ENCODE measurements at places on chromosomes 11 and 22. TPM values are rescaled to one million over a fixed set of nuclear protein-coding genes. Genes with fewer than 3 reads are reported as not detected.

DNA sequence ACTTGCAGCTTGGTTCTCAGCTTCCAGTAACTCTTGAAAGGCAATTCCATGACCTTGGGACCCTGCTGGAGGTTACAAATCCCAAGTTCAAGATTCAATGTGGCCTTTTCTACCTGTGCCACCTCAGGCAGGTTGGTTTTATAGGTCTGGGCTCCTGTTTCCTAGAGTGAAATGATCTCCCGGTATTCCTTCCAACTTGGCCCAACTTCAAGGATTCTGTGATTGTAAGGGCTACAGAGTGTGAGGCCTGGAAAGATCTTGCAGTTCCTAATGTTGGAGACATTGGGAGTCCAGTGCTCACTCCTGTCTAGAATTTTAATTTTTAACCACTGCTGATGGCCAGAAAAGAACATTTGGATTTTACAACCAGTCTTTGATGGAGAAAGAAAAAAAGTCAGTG is 91.6 kb downstream of the LDLRAD3 start:
- no peak for DNase-seq

The GAS2 gene
- total RNA-seq, result 0.64 TPM

The GDPD4 gene
- total RNA-seq, result 0.64 TPM

- no peak for DNase-seq
Measured at GRCh38 chr11:15685306-15685705, 570.6 kb downstream of the INSC start.

GRCh38 chr11:26410706-26411366 is 78.9 kb downstream of the ANO3 start:
- no peak for DNase-seq

GRCh38 chr11:45234306-45235006 is 51.7 kb downstream of the SYT13 start:
- no peak for DNase-seq

The HPX gene
- total RNA-seq, result under 0.01 TPM

- peak; percentile 87 for DNase-seq
Measured at GRCh38 chr11:37988031-37988430, 1390.0 kb upstream of the RAG2 start.

- DNase-seq, result no peak
Measured at GRCh38 chr11:130146796-130147195, 12.8 kb upstream of the ST14 start.

DNA sequence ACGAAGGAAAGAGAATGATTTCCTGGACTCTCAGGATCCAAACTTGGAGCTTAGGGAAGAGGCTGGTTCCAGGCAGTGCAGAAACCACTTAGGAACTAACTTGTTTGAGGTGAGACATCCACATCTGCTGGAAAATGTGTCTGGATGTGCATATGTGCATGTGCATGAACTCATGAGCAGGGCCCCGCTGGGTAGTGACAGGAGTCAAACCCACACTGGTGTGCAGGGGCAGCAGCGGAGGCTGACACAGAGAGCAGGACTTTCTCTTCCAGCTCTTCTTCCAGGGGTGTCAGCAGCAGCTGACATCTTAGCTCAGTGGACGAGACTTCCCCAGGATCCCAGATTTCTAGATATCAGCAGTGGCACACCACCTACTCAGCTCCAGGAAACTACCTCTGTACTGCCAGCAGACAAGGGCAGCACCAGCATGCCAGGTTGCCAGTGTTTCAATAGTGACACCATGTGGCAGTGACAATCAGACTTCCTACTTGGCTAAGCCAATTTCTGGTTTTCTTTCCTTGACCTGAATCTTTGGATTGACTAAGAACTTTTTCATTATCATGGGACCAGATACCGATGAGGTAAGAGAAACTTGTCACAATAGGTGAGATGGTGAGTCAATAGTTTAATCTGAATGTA is 227.5 kb upstream of the ZC3H12C start:
- no peak for DNase-seq

- no peak for DNase-seq
Measured at GRCh38 chr22:44195189-44195871, 14.6 kb downstream of the PARVG start.

GRCh38 chr11:14969901-14970323 is 2.2 kb downstream of the CALCA start:
- DNase-seq, result peak; percentile 10

DNA sequence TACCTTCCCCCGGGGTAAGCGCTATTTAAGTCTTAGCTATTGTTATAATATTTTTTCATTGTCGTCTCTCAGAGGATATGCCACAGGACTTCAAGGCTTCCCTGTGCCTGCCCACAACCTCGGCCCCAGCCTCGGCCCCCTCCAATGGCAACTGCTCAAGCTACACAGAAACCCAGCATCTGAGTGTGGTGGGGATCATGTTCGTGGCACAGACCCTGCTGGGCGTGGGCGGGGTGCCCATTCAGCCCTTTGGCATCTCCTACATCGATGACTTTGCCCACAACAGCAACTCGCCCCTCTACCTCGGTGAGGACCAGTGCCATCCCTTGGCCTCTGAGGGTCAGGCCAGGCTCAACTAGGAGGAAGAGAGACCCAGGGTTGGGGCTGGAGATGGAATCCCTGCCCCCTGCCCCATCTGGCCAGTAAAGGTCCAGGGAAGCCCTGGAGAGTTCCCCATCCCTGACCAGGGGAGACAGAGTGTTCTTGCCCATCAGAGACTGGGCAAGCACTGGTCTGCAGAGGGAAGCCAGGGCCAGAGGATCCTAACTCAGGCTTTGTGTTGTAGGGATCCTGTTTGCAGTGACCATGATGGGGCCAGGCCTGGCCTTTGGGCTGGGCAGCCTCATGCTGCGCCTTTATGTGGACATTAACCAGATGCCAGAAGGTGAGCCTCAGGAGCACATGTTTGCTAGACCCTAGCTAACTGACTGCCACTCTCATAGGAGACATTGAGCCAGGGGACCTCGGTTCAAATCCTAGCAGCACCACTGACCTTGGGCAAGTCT is 18.4 kb downstream of the SLCO2B1 start:
- DNase-seq, result no peak

DNA sequence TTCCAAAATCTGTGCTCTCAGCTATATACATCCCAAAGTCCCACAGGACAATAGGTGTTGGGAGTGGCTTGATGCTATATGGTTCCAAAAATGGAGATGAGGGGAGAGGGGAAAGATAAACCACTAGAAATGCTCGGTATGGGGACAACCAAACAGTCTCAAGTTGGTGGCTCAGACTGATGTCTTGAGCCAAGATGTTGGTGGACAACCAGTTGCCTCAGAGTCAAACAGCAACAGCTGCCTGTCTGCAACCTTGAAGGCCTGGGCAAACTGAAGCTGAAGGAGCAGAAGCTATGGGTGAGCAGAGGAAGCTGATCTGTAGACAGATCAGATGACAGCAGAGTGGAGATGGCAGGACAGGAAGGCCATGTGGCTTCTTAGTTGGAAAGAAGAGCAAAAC is 4.0 kb downstream of the RRP8 start:
- DNase-seq, result no peak

- no peak for DNase-seq
Measured at GRCh38 chr11:57164317-57164716, 17.4 kb upstream of the LRRC55 start.

GRCh38 chr11:118042796-118043195 is 34.1 kb upstream of the TMPRSS4 start:
- DNase-seq, result no peak

DNA sequence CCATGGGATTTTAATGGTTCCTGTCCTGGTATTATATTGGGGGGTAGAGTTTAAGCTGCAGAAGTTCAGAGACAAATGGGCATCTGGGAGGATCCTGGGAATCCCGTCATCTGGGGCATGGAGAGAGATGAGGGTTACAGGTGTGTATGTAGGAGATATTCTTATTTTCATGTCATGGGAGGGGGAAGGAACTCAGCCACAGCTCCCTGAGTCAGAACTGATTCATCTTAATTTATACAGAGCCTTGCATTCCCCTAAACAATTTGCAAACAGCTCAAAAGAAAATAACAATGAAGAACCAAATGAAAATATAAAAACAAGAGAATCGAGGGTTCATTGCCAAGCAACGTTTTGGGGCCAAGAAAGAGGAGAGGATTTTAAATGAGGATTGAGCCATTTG is 155.9 kb upstream of the TBCEL start:
- DNase-seq, result no peak

DNA sequence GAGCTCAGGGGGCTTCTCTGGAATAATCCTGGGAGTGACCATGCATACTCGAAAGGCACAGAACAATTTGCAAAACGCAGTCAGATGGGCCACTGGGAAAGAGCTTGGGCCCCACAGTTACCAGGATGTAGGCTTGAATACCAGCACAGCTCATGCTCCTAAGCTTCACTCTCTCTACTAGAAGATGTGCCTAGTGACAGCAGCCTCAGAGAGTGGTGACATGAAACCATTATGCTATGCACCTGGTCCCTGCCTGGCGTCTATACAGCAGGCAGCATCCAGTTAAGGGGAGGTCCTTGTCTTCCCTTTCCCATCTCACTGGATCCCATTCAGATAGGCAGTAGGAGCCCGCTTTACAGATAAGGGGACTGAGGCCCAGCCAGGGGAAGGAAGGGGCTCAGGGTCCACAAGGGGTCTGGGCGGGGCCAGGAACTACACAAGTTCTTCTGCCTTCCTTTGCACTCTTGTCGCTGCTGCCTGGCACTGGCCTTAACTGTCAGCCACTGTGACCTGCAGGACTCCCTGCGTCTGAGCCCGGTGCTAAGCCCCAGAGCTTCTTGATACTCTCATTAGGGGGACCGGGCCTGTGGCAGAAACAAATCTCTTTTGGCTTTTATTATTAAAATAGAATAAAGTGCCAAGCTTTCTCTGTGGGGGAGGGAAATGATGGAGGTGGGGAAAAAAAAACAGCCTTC is 21.2 kb upstream of the RASD2 start:
- no peak for DNase-seq

GRCh38 chr11:31808721-31809540 is 2.2 kb downstream of the PAX6 start:
- no peak for DNase-seq

The SLC22A25 gene
- total RNA-seq, result not detected

DNA sequence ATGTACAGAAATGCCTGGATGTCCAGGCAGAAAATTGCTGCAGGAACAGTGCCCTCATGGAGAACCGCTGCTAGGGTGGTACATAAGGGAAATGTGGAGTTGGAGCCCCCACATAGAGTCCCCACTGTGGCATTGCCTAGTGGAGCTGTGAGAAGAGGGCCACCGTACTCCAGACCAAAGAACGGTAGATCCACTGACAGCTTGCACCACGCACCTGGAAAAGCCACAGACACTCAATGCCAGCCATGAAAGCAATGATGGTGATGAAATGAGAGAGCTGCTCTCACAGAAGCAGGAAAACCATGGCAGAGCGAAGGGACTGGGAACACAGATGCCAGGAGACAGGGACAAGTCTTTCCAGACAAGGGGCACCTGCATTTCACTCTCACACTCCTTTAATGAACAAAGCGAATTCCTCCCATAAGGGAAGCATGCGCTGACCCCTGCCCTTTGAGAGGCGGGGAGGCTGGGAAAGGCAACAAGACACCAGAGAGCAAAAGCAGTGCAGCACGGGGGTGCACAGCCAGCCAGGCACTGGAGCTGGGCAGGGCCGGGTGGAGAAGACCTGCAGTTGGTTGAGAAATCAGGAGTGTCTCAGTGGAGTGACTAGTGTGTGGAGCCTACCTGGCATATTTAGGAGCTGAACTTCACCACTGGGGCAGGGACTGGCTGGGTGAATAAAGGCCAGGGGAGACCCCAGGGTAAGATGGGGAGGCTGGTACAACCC is 1025.2 kb downstream of the TBC1D22A start:
- DNase-seq, result no peak

The P2RY2 gene
- not detected for total RNA-seq

- no peak for DNase-seq
Measured at GRCh38 chr22:45589556-45589955, 82.1 kb upstream of the ATXN10 start.

- DNase-seq, result no peak
Measured at GRCh38 chr22:49755631-49756001, 72.1 kb downstream of the BRD1 start.

DNA sequence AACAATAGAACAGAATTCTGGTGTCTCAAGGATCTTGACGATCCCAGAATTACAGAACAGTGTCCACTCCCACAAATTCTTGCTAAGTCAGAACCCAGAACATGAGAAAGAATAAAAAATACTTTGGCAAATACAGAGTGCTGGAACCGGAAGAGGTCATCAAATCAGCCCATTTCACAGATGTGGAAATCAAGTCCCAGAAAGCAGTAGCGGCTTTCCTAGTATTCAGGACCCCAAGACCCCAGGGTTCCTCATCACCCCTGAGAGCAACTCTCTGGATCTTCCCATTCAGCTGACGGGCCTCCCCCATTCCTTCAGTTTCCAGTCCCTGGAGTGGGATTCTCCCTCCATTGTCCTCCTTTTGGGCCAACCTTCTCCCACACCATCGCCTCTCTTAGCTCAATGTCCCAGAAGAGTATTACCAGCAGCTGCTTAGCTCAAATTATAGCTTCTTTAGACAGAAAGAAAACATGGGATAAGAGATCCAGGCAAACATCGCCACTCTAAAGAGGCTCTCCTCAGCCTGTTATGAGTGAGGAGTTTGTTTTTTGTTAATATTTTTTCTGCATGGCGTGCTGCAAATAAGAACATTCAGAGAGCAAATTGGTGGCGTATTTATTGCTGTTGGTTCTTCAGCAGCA is 268.3 kb downstream of the MN1 start:
- DNase-seq, result no peak

GRCh38 chr11:101862391-101863233 is 52.2 kb upstream of the CEP126 start:
- DNase-seq, result peak; percentile 75

- no peak for DNase-seq
Measured at GRCh38 chr11:63854696-63855095, 15.8 kb downstream of the MARK2 start.
